ENCODE measurements at places on chromosomes 1 and 21.

DNA sequence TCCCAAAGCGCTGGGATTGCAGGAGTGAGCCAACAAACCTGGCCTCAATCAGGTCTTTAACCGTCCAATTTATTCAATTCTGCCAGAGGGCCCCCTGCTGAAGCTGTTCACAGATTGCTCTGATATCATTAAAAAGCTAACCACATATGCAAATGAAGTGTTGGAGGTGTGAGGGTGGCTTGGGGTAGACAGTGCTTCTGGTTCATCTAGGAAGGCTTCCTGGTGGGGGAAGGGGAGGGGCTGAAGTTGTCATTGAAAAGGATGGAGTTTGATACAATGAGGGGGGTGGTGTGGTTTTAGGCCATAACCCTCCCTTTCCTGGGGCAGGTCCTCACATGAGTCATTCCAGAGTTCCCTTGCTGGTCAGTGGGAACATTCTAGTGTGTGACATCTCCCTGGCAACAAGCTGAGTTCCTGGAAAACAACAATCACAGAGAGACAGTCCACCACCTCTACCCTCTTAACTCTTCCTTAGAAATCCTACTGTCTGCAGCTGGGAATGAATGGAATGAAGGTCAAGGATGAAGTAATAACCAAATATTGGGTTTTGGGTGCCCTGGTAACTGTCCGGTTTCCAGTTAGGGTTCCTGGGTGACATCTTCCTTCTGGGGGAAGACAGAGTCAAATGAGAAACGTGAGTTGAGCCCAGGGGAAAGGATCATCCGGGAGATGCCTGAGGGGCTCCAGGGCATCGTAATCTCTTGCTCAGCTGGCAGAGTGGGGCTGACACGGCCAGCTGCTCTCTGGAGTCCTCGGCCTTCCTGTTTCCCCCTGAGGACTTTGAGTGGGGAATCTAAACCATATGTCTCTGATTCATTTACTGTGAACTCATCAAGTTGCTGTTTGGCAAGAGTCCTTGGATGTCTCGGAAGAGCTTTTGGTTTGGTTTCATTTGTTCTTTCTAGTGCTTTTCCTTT lies 32.2 kb downstream of the BATF3 start:
- no peak for DNase-seq

DNA sequence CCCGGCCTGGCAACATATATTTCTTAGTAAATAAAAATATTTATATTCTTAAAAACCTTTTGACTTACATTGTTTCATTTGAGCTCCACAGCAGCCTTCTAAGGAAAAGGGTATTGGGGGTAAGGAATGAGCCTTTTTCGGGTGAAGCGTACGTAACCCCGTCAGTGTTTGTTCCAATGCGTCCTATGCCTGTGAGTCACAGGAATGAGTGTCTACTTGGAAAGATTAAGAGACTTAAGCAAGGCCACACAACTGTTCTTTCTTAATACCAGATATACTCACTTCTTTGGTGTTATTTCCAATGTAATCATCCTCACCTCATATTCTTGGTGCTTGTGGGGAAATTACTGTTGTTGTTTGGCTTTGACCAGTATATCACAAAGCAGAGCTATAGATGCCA lies 22.7 kb downstream of the WDTC1 start:
- no peak for DNase-seq

DNA sequence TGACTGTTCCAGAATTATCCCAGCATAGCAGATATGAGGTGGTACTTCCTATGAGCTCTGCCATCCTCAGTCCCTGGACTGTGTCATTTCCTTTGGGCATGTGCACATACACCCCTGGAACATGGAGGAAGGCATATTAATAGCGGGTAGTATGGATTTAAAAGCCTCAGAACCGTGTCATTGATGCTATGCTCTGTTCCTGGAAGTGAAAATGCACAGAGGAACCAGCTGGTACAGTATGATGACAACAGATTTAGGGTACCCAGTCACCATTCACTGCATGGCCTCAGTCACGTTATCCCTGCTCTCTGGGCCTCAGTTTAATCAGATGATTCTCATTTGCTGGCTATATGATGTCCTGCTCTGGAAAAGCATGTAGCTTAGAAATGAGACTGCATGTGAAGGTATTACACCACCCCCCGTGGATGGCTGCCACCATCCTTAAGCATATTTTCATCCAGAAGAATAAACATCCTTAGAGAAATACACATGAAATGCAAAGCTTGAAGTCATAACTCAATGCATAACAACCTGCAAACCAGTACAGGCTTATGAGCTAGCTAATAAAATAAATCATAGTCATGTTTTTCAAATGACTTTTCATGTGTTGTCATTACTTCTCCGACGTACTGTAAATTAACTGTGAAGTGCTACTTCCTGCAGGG lies 37.8 kb downstream of the SETD4 start:
- DNase-seq = no peak

- DNase-seq = no peak
Observed at GRCh38 chr1:244409701-244410100, 42.0 kb downstream of the ADSS2 start.

DNA sequence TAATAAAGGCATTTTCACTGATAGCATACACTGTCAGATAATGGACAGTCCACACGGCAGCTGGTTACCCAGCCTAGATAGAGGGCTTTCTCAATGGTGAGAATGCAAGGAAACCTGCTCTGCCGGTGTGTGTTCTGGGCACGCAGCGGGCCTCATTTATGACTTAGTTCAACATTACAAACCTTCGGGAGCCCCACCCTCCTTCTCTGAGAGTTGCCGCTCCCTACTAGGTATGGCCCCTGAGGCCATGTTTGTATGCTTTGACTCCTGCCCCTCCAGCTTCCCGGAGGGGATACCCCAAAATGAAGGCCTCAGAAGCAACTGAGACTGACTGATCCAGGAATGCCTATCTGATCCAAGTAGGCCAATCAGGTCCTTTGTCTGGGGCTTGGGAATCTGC lies 17.2 kb upstream of the FABP3 start:
- no peak for DNase-seq

DNA sequence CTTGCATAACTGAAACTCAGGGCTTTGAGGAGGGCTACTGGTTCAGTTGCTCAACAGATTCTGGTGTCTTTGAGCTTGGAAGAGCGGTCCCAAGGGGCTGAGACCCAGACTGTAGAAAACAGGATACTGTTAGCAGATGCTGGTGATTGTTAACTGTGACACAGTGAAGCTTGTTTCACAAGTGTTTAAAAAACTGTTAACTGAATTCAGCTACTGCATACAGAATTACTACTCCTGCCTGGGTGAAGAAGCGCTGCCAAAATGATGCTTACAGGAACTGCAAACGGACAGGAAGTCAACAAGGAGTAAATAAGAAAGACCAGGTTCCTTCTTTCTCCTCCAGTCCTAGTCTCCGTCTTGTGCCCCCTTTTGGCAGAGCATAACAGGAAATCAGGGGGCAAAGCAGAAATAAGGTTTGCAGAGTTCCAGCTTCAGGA lies 195.3 kb upstream of the USP25 start:
- no peak for DNase-seq

DNA sequence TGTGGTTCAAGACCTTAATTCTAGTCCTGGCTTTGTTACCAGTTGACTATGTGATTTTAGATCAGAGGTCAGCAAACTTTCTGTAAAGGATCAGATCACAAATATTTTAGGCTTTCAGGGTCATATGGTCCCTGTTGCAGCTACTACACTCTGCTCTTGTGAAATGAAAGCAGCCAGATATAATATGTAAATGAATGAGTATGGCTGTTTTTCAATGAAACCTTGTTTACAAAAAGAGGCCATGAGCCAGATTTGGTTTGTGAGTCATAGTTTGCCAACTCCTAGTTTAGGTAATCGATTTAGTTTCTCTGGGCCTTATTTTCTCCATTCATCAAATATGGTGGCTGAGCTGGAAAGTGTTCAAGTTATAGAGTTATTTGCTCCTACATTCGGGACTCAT lies 346.7 kb downstream of the NUF2 start:
- no peak for DNase-seq

DNA sequence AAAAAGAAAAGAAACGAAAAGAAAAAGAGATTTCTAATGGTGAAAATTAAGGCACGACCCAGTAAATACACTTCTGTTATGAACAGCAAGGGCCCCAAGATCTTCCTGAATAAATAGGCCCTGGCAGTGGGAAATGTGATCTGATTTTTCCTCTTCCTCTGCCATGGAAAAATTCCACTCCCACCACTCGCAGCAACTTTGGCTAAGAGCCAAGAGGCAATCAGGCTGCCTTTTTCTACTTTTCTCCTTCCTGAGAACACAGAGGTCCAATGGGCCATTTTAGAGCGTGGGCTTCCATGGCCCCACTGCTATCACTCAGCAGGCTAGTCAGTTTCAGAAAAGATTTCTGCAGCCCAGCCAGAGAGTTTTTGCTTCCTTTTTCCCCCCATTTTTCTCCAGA lies 33.7 kb upstream of the AK4 start:
- DNase-seq = no peak

GRCh38 chr21:33871171-33871570 lies 44.4 kb downstream of the ATP5PO start:
- no peak for DNase-seq

- DNase-seq = no peak
Observed at GRCh38 chr1:85838238-85838637, 130.0 kb upstream of the ZNHIT6 start.

DNA sequence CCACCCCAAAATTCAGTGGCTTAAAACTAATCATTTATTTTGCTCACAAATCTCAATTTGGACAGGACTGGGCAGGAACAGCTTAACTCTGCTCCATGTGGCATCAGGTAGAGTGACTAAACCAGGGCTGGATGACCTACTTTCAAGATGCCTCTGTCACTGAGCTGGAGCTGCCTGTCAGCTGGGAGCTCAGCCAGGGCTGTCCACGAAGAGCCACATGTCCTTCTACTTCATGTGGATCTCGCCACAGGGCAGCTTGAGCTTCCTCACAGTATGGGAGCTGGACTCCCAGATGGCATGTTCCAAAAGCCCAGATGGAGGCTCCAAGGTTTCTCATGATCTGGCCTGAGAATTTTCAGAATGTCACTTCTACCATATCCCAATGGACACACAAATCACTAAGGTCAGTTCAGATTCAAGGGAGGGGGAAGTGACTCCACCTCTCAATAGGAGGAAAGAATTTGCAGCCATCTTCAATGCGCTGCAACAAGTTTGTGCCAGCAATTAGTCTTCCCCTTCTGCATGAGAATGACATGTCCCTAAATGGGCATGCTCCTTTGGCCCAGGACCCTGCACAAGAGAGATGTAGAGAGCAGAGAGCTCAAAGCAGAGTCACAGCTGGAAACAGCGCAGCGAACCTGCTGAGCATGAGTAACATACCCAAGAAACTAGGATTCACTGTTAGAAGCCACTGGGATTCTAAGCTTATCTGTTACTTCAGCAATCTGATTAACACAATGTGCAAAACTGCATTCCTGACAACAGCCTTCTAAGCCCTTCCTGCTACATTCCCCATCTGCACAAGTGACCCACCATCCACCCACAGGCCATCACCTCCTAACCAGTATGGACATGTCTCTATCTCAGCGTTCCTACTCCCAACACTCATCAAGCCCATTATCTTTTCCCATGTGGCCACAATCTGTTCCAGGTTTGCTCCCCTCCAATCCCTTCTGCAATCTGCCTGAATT lies 17.0 kb downstream of the HLCS start:
- no peak for DNase-seq

DNA sequence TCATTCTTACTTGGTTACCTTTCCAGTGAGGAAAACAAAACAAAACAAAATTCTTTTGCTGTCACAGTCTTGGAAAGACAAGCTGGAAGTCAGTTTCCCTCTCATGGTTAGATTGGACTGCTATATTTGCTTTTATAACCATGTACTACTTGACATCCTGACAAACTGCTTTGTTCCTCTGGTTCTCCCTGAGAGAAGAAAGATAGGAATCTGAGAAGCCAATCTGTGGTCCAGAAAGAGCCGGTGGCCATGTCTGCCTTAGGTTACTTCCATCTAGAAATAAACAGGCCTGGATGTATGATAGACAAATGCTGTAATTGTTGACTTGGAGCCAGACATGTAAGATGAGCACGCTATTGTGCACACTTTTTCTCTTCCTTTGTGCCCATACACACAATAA lies 330.0 kb downstream of the BRINP3 start:
- no peak for DNase-seq

- no peak for DNase-seq
Observed at GRCh38 chr21:46651121-46651520, 15.6 kb downstream of the PRMT2 start.

DNA sequence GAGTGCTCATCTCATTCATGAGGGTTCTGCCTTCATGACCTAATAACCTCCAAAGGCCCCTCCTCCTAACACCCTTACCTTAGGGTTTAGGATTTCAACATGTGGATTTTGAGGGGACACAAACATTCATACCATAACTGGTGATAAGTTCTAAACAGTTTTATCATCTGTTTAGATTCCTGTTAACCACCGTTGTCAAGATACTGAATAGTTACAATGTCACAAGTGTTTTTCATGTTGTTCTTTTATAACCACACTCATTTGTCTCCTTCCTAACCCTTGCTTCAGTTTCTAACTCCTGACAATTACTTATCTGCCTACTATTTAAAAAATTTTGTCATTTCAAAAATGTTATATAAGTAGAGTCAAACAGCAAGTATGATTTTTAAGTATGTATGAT lies 86.0 kb downstream of the NCAM2 start:
- no peak for DNase-seq

DNA sequence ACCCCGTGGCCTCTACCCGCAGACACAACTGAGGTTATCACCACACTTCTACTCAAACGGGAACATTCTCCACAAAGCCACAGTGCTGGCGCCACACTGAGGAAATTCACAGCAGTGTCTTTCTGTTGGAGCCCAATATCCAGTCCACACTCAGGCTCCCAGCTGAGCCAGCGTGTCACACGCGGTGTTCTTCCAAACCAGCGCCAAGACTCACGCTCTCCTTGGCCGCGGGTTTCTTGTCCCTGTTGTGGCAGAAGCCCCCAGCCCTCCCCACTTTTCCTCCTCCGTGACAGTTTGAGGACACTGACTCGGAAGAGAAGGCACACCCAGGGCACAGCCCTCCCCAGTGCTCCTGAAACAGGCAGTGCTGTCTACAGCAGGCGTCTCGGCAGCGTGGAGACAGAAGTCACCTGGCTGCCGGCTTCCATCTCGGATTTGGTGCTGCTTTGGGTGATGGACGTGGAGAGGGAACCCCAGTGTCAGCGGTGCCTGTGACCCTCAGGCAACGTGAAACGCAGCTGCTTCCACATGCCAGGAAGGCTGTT lies 35.4 kb upstream of the AGPAT3 start:
- DNase-seq = no peak

- no peak for DNase-seq
Observed at GRCh38 chr1:225880636-225881035, 1.5 kb downstream of the TMEM63A start.

All from activated CD4-positive, alpha-beta T cell treated with anti-CD3 and anti-CD28 coated beads, Interleukin-2, amount 50 U/mL, for 24 hours (primary cell).